ENCODE measurements at places on chromosomes 12 and 14. TPM values are rescaled to one million over a fixed set of nuclear protein-coding genes. Genes with fewer than 3 reads are reported as not detected.

Gene FBRSL1
- 123 TPM for total RNA-seq

Gene SDSL
- total RNA-seq: not detected

Gene ZCRB1
- 52.5 TPM for total RNA-seq

Gene MYF5
- total RNA-seq: not detected

Gene MAPKAPK5
- 91.5 TPM for total RNA-seq

Gene DAO
- total RNA-seq: not detected

Gene SDR9C7
- not detected for total RNA-seq

Gene RNF212B
- total RNA-seq: 1.2 TPM

GRCh38 chr14:64639340-64639821, 64.8 kb upstream of the PLEKHG3 start:
- DNase-seq: no peak

- no peak for DNase-seq
Observed at GRCh38 chr14:104657563-104658324, 31.7 kb upstream of the INF2 start.

DNA sequence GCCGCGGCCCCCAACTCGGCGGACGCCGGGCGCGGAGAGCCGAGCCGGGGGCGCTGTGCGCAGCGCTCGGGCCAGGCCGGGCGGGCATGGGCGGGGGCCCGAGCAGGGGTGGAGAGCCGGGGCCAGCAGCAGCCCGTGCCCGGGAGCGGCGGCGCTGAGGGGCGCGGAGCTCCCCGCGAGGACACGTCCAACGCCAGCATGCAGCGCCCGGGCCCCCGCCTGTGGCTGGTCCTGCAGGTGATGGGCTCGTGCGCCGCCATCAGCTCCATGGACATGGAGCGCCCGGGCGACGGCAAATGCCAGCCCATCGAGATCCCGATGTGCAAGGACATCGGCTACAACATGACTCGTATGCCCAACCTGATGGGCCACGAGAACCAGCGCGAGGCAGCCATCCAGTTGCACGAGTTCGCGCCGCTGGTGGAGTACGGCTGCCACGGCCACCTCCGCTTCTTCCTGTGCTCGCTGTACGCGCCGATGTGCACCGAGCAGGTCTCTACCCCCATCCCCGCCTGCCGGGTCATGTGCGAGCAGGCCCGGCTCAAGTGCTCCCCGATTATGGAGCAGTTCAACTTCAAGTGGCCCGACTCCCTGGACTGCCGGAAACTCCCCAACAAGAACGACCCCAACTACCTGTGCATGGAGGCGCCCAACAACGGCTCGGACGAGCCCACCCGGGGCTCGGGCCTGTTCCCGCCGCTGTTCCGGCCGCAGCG, 639 bp downstream of the FZD10 start:
- peak; percentile 65 for DNase-seq

- no peak for DNase-seq
Observed at GRCh38 chr12:71648537-71648936, 15.1 kb downstream of the ZFC3H1 start.

DNA sequence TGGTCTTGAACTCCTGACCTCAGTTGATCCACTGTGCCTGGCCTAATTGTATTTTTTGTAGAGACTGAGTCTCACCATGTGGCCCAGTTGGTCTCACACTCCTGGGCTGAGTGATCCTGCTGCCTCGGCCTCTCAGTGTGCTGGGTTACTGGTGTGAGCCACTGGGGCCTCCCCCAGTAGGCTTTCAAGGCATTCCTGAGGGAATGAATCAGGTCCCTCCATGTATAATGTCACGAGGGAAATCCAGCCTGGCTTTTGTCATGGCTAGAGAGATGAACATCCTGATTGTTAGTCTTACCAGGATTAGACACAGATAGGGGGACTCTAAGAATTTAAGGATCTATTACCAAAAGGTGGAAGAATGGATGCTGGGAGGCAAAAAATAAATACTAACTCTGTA, 51.9 kb downstream of the CPSF2 start:
- DNase-seq: no peak

DNA sequence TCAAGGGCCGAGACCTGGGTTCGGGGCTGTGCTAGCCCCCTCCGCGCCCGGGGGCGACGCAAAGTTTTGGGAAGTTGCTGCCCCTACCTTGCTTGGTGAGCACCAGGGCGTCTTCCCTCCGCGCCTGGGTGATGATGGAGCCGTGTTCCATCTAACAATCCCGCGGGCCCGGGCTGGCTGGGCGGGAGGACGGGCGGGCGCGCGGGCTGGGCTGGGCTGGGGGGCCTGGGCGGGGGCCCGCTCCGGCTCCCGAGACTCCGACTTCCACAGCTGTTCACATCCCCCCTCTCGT, 298 bp downstream of the CTDSP2 start:
- no peak for DNase-seq

DNA sequence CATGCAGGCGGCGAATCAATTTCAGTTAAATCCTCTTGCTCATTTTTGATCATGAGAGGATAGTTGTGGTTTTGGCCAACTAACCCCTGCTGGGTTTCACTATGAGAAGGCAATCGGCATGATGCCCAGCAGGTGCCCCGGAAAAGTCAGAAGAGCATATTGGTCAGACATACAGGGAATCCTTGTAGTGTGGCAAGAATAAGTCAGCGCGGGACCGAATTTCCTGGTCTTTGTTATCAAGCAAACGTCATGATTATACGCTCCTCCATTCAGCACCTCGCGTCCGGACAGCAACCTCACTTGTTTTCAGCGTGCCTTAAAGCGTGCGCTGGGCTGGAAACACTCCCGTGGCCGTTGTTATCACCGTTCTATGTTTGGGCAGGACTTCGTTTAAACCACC, 1.8 kb downstream of the TBC1D30 start:
- peak; percentile 86 for DNase-seq

DNA sequence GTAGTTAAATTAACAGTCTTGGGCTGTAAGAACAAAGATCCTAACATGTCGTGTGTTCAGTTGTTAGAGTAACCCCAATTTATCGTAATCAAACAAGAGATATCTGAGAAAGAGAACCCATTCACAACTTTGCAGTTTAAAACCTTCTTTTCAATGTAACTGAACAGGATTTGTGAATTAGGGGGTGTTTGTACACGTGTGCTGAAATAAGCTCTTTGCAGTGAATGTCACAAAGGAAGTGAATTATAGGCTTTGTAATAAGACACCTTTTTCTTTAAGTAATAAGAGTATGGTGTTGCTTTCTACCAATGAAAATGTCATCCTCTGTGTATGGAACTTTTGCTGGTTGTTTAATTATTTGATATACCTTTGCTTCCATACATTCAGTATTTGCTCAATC, 114.0 kb downstream of the ALX1 start:
- no peak for DNase-seq

DNA sequence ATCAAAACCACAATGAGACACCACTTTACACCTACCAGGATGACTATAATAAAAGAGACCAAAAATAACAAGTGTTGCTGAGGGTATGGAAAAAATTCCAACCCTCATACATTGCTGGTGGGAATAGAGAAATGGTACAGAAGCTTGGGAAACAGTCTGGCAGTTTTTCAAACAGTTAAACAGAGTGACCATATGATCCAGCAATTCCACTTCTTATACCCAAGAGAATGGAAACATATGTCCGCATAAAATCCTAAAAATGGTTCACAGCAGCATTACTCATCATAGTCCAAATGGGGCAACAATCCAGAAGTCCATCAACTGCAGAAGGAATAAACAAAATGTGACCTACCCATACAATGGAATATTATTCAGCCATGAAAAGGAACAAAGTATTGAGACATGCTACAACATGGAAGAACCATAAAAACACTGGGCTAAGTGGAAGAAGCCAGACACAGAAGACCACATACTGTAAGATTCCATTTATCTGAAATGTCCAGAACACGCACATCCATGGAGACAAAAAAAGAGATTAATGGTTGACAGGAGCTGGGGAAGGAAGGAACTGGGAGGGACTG, 44.5 kb downstream of the CHGA start:
- DNase-seq: no peak

DNA sequence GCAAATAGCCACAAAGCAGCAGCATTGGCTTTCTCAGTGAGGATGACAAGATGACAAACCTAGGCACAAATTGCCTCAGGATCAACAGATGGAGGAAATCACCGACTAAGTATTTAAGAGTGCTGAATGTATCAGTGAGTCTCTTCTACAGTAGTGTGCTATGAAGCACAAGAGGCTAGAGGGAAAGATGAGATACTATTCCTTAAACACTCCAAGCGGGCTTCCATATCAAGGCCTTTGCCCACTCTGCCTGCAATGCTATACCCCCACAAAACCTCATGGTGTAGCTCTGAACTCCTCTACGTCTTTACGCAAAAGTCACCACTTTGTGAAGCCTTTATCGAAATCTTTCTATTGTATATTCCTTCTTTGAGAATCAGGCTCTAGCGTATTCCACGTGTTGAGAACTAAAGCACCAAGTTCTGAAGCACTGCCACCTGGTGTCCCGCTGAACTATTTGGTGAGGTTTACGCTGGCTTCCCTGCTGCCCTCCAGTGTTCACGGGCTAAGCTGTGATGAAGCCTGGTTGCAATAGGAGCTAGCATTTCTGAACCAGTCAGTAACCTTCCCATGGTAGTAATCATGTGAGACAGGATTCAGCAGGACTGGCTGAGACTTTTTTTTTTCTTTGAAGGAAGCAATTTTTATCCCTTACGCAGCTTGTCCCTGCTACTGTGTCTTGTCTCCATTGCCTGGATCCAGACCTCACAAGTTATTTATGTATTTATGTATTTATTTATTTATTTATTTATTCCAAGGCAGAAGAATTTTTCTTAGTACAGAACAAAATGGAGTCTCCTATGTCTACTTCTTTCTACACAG, 426.5 kb upstream of the OR4E1 start:
- DNase-seq: peak; percentile 72

DNA sequence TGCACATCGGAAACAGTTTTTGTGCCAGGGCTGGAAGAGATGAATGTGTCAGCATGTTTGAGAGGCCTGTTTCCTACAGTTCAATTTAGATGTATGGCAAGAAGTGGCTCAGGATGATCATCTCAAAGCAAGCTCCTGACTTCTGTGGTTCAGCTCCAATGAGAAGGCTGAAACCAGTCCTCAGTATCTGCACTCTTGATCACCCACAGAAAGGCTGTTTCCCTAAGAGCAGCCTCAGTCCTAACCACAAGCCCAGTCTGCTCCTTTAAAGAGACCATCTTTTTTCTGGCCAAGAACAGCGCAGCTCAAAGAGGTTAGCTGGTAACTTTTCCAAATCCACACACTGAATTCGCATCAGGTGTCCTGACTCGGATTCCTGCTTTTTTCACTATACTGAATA, 19.2 kb downstream of the CSRP2 start:
- DNase-seq: no peak

DNA sequence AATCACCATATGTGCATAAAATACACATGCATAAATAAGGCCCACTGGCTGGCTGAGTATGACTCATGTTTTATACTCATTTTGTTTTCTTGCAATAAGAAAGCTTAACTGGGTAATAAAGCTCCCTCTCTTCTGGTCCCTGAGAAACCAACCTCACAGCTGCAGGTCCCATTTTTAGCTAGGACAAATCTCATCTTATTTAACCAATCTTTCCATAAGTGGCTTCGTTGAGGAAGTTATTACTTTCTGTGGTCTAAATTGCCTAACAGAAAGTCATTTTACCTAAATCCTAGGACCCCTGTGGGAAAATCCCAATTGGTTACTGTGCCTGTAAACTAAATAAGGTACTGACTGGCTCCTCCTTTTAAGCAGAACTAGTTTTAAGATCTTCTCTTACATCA, 232.8 kb upstream of the FBXO33 start:
- no peak for DNase-seq

- no peak for DNase-seq
Observed at GRCh38 chr12:101415228-101415627, 7.7 kb upstream of the ARL1 start.

- no peak for DNase-seq
Observed at GRCh38 chr12:111401167-111401605, 4.5 kb upstream of the SH2B3 start.

DNA sequence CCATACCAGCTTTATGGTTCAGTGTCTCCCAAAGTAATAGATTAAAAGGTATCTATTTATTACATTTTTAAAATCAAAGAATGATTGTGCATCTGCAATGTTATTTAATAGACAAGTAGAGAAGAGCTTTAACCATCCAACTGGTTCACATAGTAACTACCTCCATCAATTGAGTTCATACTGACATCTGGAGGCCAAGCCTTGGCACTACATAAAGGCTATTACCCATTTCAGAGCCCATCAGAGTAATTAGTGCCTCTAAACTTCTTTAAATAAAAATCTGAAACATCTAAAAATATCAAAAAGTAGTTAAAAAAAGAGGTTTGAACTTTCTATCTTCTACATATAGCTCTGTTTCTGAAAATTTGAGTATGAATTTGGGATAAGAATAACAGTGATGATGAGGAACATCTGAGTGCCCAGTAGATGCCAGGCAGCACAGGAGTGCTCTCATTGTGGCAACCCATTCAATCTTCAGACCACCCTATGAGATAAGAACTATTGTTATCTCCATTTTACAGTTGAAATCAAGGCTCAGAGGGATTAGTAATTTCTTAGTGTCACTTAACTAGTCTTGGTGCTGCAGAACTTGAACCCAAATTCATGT, 132.9 kb upstream of the DAAM1 start:
- no peak for DNase-seq

DNA sequence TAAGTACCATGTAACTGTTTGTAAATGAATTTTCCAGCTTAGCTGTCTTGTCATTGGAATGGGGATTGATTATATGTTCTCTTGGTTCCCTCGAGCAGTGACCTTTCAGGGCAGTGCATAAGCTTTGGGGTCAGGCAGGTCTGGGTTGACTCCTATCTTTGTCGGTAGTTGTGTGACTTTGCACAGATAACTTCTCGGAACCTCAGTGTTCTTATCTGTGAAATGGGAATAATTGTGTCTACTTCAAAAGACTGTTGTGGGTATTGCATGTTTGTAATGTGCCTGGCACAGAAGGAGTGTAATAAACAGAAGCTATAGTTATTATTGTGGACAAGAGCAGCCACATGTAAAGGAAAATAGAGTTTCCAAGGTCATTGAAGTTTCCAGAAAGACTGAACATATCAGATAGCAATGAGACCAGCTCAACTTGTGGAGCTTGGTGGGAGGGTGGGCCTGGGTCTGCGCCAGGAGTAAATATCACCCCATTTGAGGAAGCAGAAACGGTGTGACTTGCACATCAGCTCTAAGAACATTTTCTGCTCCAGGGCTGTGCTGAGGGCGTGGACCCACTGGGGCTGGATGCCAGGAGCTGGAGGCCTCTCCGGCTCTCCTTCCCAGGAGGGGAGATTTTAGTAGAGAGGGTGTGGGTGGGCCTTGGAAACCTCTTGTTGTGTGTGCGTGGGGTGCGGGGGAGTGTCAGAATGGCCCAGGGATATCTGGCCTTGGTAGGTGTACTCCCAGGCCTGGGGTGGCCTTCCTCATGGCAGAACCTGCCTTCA, 19.7 kb downstream of the FOS start:
- DNase-seq: no peak

Measured in H1 (cell line).